Glomerular endothelial cell (primary cell): ENCODE measurements at places on chromosomes 3 and 15. TPM values are rescaled to one million over a fixed set of nuclear protein-coding genes. Genes with fewer than 3 reads are reported as not detected.

ARMC8 gene
- total RNA-seq: 21.7 and 26.7 TPM in 2 replicates

ARHGEF3 gene
- total RNA-seq: 13.4 and 24.6 TPM in 2 replicates

CBLB gene
- total RNA-seq: 17.6 and 19.4 TPM in 2 replicates

EPHB3 gene
- total RNA-seq: 0.06 and 0.19 TPM in 2 replicates

CCDC39 gene
- total RNA-seq: 0.06 TPM in 1 of 2 replicates, not detected in the other

RLBP1 gene
- total RNA-seq: not detected in 2 replicates

SSUH2 gene
- total RNA-seq: not detected in 2 replicates

MESP1 gene
- 0.58 and 1.5 TPM in 2 replicates for total RNA-seq

FBXW12 gene
- total RNA-seq: not detected in 2 replicates

SEC61A1 gene
- total RNA-seq: 289 and 290 TPM in 2 replicates

EPHB1 gene
- total RNA-seq: 11.0 and 25.7 TPM in 2 replicates

GP5 gene
- 0.29 TPM in 1 of 2 replicates, not detected in the other for total RNA-seq

SKOR1 gene
- total RNA-seq: 0.19 TPM in 1 of 2 replicates, not detected in the other

CCR8 gene
- not detected in 2 replicates for total RNA-seq

GPX1 gene
- 607 and 731 TPM in 2 replicates for total RNA-seq
